ENCODE measurements at places on chromosomes 2 and 18.
A peak's percentile ranks its signal among the peaks of the same experiment; 100 is the strongest.

DNA sequence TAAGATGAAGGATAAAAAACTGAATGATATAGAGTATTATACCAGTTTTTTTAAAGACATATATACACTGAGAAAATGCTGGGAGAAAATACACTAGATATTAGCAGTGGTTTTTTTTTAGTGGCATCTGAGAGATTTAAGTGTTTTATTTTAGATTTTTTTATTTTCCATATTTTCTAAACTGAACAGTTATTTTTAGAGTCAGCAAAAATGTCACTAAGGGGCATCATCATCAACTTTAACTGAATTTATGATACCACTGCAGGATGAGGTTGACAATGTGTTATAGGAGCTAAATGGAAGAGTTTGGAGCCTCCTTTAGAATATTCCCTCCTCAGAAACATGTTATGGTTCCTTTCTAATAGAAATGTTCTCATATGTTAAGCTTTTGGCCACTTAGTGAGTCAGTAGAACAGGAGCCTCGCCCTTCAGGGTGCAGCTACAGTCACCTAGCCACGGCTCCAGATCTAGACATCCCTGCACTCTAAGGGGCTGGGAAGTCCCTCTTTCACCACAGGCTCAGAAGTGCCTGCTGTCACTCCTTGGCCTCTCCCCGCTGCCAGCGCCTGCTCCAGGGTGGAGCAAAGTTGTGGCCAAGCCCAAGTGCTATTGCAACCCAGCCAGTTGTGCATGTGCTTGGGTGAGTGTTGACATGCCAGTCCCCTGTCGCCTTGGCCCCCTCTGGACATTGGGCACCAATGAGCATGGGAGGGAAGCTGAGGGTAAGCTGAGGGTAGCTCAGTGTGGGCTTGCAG lies 210.7 kb upstream of the RASGRP3 start:
- DNase-seq, result no peak

- DNase-seq, result no peak
These were observed 71.1 kb upstream of the SH3BP4 start for GRCh38 chr2:234880551-234881211.

DNA sequence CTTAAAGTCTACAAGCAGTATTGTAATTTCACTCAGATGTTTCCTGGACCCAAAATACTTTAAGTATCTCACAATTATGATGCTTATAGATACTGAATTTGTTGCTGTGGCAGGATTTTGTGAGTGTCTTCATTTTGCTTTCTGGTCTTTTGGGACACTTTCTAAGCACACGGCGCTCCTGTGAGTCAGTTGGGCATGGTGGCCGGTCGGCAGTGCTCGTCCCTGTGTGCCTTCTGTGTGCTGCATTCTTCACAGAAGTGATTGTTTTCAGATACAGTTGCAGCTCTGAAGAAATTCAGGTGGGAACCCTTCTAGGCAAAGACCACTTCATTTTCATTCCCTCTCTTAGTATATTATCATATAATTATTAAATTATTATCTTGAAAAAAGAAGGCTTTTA lies 273.3 kb downstream of the ZNF407 start:
- DNase-seq, result no peak

- DNase-seq, result no peak
These were observed 64.0 kb upstream of the MCFD2 start for GRCh38 chr2:46979571-46979979.

GRCh38 chr2:75710220-75710576 lies 517 bp downstream of the GCFC2 start:
- DNase-seq, result no peak

GRCh38 chr18:49728542-49728941 lies 84.8 kb downstream of the ACAA2 start:
- no peak for DNase-seq

- peak; percentile 61 for DNase-seq
These were observed at the start of gene CERS6 for GRCh38 chr2:168455645-168456520. TSS of gene CERS6 (plus strand) at chr2:168456272. CDS start at chr2:168456449, 177 bp downstream.

DNA sequence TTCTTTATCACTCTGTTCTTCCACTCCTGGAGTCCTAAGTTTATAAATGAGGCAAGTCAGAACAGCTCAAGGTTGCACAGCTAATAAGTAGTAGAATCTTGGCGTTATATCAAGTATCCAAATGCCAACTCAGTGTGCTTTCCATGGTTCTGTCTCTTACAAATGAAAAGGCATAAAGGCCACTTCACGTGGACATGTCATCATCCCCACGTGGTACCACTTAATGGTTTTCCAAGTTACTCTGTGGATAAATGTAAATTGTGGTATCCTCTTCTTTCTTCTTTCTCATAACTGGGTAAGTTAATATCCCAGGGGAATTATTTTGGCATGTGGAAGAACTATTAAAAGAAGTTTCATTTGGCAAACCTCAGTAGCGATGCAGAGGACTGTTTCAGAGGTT lies 131.5 kb upstream of the L3MBTL4 start:
- DNase-seq, result no peak

- no peak for DNase-seq
These were observed 222.1 kb downstream of the CELF4 start for GRCh38 chr18:37343542-37343851.

DNA sequence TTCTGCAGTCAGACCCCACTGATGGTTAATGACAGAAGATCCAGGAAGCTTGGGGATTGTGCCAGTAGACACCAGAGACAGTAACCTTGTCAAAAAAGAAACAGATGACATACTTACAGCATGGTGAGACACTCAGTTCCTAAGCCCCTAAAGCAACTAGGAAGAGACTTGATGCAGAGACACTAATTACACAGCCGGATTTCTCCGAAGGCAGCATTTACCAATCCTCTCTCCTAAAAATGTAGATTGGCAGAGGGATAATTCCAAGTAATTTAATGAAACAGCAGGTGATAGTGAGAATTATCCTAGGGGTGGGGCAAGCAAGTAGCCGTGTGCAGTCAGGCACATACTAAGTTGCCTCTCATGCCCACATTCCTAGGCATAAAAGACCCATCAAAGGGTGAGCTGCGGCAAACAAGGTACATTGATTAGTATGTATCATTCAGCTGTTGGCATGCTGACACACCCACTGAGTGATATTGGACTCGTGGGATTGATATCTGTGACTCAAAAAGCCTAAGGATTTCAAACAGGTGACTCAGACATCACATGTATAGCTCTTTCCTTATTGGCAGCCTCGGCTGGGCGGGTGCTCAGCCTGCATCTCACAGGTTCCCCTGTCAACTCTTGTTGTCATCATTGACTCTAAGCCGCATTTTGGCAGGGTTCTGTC lies 296.7 kb upstream of the ATP5MC3 start:
- no peak for DNase-seq

- DNase-seq, result no peak
These were observed 58.6 kb upstream of the AFF3 start for GRCh38 chr2:100200985-100201384.

- no peak for DNase-seq
These were observed 516.2 kb upstream of the HS6ST1 start for GRCh38 chr2:128834880-128835252.

DNA sequence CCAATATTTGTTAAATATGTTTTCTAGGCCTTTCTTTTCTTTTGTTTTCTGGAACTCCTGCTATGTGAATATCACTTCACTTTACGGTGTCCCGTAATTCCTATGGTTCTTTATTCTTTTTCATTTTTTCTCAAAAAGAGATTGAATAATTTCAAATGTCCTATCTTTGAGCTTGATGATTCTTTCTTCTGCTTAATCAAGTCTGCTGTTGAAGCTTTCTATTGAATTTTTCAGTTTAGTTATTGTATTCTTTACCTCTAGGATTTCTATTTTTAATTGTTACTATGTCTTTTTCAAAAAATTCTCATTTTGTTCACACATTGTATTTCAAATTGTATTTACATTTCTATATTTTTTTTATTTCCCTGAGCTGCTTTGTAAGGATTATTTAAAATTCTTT lies 45.5 kb upstream of the COL3A1 start:
- DNase-seq, result no peak

GRCh38 chr2:174681099-174682006 lies 82.9 kb downstream of the CHRNA1 start:
- DNase-seq, result no peak

DNA sequence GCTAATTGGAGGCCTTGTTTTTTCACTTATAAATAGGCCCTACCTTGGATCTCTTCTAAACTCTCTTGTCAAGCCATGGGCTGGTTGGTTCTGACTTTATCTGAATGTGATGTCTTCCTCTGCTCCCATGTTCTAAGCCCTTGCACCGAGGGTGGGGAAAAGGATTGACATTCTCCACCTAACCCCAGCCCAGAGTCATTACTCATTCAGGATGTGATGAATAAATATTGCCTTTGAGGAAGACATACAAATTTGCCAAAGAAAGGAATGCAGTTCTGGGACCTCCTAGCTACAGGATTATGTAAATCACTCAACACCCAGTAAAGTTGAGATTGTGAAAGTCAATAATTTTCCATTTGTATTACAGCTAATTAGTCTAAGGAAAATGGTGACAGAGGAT lies 142.1 kb upstream of the LYPD6 start:
- no peak for DNase-seq

GRCh38 chr2:28080911-28081310 lies 190.4 kb downstream of the BABAM2 start:
- DNase-seq, result no peak

DNA sequence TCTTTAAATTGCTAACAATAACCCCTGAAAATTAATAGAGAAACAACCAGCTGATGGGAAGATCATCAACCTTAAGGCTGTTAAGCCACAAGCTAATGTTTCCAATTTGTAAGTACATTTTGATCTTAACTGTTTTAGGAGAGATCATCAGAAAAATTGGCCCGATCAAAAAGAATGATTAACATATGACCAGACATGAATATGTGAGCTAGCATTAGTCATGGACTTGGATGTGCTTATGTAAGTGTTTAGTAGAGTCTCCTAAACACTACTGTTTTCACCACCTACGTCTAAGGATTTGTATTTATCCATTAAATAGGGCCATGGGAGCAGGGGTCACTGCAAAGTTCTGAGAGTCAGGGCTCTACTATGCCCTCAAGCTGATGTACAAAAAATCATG lies 4.3 kb downstream of the LMAN1 start:
- no peak for DNase-seq

- no peak for DNase-seq
These were observed 3.9 kb downstream of the TP53I3 start for GRCh38 chr2:24080701-24081100.

- DNase-seq, result no peak
These were observed 317.3 kb upstream of the THUMPD2 start for GRCh38 chr2:40096360-40096759.

GRCh38 chr2:227386630-227387029 lies 1.1 kb downstream of the SCYGR1 start:
- no peak for DNase-seq

All from activated naive CD4-positive, alpha-beta T cell (primary cell).